SJSA1 (cell line): ENCODE measurements at places on chromosomes 5 and 9.
A peak's percentile ranks its signal among the peaks of the same experiment; 100 is the strongest.

GRCh38 chr9:33458444-33458843 lies 11.1 kb upstream of the AQP3 start:
- DNase-seq: no peak

DNA sequence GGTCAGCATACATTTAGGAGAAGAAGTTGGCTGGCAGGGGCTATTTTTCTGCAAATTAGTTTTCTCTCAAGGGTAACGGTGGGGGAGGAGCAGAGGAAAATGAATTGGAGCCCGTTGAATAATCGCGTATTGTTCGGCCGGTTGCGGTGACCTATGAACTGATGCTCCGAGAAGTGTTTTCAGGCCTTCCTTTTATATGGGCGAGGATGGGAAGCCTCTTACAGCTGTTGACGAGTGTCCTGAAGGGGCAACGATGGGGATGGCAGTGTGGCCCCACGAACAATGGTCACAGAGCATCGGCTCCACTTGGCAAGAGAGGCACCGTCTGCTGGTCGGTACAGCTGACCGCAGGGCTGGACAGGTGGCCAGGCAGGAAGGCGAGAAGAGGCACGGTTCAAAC lies 400.7 kb downstream of the ZSWIM6 start:
- no peak for DNase-seq

GRCh38 chr9:120490888-120491595 lies 88.9 kb downstream of the CDK5RAP2 start:
- no peak for DNase-seq

DNA sequence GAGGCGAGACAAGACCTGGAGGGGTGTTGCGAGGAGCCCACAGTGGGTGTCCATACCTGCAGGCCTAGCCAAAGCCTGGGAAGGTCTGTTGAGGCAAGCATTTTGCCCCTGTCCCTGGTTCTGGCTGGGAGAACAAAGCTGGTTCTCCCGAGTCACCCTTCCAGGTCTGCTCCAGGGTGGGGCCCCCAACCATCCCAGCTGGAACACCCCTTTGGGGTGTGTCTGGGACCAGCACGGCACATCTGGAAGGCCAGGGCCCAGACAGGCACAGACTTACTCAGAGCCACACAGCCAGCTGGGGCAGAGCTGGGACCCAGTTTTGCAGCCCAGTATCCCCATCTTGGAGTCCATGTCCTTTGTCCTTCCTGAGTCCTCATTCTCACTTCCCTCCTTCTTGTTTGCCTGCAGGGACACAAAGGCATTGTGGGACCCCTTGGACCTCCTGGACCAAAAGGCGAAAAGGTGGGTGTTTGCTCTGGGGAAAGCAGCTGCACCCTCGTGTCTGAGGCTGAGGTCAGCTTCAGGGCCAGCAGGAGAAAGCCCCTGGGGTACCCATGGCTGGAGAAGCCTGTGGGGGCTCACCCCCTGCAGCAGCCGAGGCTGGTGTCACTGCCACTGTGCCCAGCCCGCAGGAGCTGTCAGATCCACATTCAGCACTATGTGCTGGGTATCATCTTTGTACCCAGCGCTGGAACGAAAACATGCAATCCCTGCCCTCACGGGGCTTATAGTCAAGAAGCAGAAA lies 38.4 kb upstream of the ORM1 start:
- DNase-seq: no peak

- no peak for DNase-seq
These were observed 24.4 kb upstream of the SMIM15 start for GRCh38 chr5:61186634-61187033.

DNA sequence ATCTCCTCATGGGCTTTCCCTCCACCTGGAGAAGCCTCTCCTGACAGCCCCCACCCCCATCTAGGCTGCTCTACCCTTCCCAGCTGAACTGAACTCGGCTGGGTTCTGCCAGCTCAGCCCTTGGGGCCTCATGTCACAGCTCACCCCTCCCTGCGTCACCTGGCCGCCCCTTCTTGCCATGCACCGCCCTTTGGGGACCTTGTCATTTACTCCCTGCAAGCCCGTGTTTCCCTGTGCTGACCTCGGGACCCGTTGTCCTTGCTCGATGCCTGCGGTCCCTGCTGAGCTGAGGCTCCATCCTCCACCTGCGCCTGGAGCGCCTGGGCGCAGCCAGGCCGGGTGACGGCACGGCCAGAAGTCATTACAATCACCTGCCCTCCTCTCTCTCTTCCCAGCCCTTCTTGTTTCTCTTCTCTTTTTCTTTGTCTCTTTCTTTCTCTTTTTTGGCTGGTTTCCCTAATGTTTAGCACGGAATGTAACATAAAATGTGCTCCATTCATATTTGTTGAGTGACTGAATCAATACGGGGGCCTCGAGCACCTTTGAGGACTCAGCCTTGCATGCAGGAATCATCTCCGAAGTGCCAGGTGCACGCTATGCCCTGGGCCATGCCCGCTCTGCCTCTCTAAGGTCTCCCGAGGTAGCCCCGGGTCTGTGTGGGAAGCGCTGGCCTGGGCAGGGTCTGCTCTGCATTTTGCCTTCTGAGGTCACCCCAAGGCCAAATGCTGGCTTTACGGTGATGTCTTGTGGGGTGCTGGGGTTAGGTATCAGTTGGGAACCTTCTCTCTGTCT lies 48.1 kb upstream of the COL5A1 start:
- no peak for DNase-seq

- DNase-seq: no peak
These were observed 83.0 kb upstream of the IL33 start for GRCh38 chr9:6132650-6133049.

- DNase-seq: no peak
These were observed 45.5 kb downstream of the GPBP1 start for GRCh38 chr5:57219386-57219785.

DNA sequence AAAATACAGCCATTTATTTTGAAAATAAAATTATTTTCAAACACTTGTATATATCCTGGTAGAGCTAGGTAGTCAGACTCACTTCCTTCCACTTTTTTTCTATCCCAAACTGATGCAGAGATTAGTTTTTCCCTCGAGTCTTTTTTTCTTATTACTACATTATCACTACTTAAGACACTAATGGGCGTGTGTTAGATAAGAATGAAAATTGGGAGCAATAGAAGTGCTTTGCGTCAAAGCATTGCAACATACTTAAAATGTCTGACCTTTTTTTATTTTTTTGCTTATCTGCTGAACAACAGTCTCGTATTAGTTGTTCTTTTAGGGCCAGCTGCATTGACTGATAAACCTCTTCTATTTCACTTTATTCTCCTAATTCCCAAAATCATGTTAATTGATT lies 1278.7 kb downstream of the CDH12 start:
- DNase-seq: no peak

GRCh38 chr5:170075696-170076095 lies 30.0 kb upstream of the FOXI1 start:
- DNase-seq: no peak

- DNase-seq: no peak
These were observed 9.5 kb downstream of the SPRY4 start for GRCh38 chr5:142315096-142315900.

DNA sequence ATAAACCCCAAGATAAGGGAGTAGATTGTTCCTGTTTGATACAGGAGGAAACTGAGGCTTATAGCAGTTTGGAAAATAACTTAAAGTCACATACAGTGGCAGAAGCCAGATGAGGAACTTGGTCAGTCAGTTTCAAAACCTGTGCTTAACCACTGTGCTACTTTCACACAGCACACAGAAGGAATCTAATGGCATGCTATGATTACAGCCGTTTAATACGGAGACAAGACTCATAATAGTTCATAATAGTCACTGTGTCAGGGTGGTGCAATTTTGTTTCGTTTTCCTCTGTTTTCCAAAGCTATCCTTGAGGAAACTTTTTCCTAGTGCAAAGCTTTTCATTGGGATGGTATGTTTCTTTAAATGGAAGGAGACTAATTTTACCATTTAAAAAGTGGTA lies 112.3 kb downstream of the GCNT1 start:
- no peak for DNase-seq

DNA sequence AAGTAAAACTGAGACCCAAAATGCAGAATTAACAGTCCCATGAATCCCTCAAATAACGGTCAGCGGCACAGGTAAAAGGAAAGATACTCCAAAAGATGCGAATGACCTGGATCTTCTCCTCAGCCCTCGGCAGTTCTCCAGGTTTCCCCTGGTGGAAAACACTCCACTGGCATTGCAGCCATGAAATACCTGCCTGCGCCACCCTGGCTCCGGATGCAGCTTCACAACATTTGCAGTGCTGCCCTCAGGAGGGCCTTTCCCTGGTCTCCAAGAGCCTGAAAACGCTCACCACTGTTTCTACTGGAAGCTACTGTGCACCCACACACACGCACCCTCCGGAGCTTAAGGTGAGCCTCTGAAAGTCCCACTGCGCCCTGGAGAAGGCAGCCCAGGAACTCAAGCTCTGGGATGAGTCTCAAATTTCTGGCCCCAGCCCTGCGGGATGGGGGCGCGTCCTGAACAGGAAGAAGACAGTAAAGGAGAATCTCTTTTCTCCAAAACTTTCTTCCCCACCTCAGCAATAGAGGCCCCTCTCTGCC lies 612 bp downstream of the UGT3A2 start:
- DNase-seq: no peak

DNA sequence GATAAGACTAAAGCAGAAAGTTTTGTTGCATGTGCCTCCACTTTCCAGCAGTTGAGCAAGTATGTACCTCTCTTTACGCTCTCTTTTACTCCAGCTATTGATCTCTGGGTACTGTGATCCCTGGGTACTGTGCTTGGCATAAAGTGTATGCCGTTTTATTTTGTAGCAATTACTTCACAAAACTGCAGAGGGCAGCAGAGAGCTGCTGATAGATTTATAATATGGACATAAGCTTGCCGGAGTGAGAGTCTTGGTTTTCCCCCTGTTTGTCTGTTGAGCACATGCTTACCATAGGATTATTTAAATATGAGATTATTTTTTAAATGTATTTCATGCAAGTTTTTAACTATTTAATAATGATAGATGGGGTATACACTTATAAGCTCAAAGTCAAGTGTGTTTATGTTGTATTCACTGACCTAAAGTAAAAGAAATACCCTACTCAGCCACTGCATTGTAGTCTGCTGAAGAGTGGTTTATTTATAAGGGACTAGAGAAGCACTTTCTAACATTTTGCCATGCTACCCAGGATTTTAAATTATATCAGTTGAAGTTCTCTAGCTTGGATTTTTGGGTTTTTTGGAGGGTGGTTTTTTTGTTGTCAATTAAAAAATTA lies 13.0 kb downstream of the TTC1 start:
- DNase-seq: peak; percentile 70

DNA sequence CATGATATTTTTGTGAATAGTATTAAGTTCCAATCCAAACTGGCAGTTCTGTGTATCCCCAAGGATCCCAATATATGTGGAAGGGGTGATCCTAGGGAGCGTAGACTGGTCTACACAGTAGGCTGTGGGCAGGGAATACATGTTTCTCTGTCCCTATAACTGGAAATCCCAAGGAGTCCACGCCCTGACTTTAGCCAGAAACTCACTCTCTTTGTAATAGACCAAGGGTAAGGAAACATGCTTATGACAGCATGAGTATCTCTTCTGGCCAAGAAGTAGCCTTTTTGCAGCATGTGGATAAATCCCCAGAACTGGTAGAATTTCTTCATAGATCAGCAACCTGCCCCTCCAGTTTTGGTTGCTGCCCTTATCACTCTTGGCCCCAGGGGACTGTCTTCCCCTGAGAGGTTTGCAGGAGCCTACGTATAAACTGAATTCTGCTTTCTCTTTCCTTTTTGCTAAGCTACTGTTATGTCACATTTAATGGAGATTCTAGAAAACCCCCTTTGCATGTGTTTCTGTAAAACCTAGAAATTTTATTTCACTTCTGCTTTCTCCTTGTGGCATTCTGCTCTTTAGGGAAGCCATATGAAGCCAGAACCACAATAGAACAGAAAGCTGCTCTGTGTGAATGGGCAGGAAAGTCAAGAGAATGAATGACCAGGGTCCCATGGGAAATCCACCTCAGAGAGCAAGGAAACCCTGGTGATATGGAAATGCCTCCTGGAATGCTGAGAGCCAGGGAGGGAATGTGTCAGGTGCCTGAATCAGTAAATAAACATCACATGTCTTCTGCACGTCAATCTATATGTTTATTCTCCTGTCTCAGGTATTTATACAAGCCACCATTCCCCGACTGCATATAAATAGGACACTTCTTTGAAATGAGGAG lies 3.5 kb downstream of the IFNA2 start:
- no peak for DNase-seq

- no peak for DNase-seq
These were observed 13.6 kb downstream of the GLRA1 start for GRCh38 chr5:151911011-151911410.

DNA sequence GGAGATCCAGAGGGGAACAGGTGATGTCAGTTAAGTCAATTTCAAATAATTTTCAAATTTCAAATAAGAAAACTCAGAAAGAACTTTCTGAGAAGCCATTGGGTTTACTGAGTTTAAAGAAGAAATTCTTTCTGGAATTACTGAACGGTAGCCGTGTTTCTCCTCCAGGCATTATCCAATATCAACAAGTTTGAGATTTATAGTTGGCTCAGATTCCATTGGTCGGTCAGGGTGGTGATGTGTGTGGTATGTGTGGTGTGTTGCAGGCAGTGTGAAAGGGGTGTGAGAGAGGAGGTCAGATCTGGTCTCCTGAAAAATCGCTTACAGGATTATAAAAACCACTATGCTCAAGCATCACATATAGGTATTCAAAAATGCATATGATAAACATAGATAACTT lies 60.1 kb downstream of the PDE4D start:
- no peak for DNase-seq

DNA sequence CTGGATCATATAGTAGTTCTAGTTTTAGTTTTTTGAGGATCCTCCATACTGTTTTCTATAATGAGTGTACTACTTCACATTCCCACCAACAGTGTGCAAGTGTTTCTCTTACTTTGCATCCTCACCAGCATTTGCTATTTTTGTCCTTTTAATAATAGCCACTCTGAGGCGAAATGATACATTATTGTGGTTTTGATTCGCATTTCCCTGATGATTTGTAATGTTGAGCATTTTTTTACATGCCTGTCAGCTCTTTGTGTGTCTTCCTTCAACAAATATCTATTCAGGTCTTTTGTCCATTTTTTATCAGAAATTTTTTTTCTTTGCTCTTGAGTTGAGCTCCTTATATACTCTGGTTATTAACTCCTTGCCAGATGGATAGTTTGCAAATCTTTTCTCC lies 114.0 kb downstream of the ADAMTSL1 start:
- no peak for DNase-seq

- no peak for DNase-seq
These were observed 1055.7 kb downstream of the PTPRD start for GRCh38 chr9:9556865-9557803.

- DNase-seq: peak; percentile 37
These were observed 118.2 kb downstream of the BOD1 start for GRCh38 chr5:173498286-173498685.

- DNase-seq: no peak
These were observed 46.0 kb upstream of the AKNA start for GRCh38 chr9:114433720-114434255.

DNA sequence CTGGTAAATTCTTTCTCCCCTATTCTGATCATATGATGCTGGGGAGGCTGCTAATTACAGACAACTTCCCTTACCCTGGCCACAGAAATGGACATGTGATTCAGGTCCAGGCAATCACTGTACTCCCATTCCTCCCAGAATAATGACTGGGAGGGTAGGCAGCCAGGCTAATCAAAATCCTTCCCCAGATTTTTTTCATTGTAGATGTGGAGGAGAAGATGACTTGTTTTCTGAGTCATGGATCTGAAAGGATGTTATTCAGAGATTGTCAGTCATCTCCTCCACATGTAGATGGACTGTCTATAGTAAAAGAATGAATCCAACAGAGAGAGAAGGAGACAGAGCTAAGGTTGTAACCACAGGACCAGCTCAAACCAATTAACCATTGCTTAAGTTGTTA lies 123.9 kb upstream of the PUM3 start:
- no peak for DNase-seq

- DNase-seq: no peak
These were observed 173.7 kb downstream of the BRINP1 start for GRCh38 chr9:119195521-119195920.

- no peak for DNase-seq
These were observed 80.5 kb downstream of the RAI14 start for GRCh38 chr5:34736445-34737115.
